ENCODE measurements at places on chromosomes 11 and 22.
A peak's percentile ranks its signal among the peaks of the same experiment; 100 is the strongest.

DNA sequence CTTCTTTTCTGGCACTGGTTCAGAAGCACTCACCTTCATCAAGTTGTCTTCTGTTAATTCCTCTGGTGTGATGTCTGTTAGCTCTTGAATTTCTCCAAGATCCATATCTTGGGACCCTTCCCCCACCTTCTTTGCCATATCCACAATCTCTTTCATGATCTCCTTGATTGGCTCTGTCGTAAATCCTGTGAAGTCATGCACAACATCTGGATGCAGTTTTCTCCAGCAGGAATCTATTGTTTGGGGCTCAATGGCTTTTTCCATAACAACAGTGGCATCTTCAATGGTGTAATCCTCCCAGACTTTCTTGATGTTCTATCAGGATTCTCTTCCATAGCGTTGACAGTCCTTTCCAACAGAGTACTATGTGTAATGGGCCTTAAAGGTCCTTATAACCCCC lies 96.9 kb downstream of the CSTPP1 start:
- H3K27me3 ChIP-seq: no peaks in the 10 kb centered on the region
- no peaks in the 10 kb centered on the region for H3K4me1 ChIP-seq
- no peak for DNase-seq

DNA sequence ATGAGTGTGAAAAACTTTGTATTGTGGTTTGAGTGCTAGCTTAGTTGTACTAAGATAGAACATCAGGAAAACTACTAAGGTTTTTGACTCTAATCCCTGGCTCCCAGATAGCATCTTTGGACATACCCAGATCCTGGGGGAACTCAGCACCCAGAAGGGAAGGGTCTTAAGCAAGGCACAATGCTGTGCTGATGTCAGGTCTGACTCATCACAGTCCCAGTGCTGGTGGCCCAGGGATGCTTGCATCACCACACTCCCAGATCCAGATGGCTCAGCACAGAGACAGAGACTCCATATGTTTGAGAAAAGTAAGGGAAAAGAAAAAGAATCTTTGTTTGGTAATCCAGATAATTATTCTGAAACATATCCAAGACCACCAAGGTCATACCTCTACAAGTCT lies 18.3 kb upstream of the OR56A3 start:
- H3K4me3 ChIP-seq: no peak overlapping the region
- no peak for DNase-seq
- H3K27me3 ChIP-seq: no peaks in the 10 kb centered on the region
- no peaks in the 10 kb centered on the region for H3K36me3 ChIP-seq

DNA sequence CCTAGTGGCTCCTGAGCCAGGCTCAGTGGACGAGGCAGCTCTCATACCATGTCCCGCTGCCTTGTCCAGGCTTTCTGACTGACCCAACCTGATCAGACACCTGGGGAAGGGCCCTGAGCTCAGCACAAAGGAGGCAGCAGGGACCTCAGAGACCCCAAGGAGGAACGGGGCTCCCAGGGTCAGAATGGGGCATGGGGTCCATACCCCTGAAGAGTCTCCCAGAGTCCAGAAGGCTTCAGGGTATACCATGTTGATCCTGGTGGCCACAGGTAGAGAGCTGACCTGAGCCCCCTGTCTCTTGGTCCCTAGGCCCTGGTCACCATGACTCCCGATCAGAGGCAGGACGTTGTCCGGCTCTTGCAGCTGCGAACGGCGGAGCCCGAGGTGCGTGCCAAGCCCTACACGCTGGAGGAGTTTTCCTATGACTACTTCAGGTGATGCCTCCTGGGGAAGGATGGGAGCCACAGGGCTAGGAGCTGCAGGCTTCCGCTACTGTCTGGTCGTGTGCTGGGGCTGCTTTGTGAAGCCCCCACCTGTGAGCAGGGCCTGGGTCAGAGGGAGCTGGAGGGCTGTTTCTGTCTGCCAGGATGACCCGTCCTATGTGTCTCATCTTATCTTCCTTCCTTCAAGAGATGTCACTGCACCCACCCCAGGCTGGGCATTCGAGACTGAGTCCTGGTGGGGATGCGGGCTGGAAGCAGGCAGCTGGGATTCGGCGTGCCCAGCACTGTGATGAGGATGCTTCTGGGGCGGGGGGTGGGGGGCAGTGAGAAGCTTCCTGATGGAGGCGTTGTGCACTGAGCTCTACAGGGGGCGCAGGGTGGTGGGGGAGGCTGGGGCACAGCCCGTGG lies 74.2 kb downstream of the MYO7A start:
- H3K27ac ChIP-seq: no peak overlapping the region
- H3K36me3 ChIP-seq: no peaks in the 10 kb centered on the region
- no peak overlapping the region for H3K4me3 ChIP-seq
- no peaks in the 10 kb centered on the region for H3K27me3 ChIP-seq
- no peaks in the 10 kb centered on the region for H3K4me1 ChIP-seq

- no peak for DNase-seq
- peak overlapping the region; percentile 78 for H3K4me3 ChIP-seq
- H3K4me1 ChIP-seq: peaks cover 45% of the 10 kb centered on the region
- no peaks in the 10 kb centered on the region for H3K36me3 ChIP-seq
Measured at GRCh38 chr22:38872831-38873248, 824 bp upstream of the CBX6 start.

- H3K4me1 ChIP-seq: peaks cover 11% of the 10 kb centered on the region
- no peaks in the 10 kb centered on the region for H3K36me3 ChIP-seq
- H3K27ac ChIP-seq: no peak overlapping the region
- no peak overlapping the region for H3K4me3 ChIP-seq
- no peaks in the 10 kb centered on the region for H3K27me3 ChIP-seq
Measured at GRCh38 chr22:31126128-31126868, 3.5 kb downstream of the INPP5J start.

All from thoracic aorta (tissue), 2 donors.